Caki2 (cell line): ENCODE measurements at places on chromosomes 12 and 14. TPM values are rescaled to one million over a fixed set of nuclear protein-coding genes. Genes with fewer than 3 reads are reported as not detected.
A peak's percentile ranks its signal among the peaks of the same experiment; 100 is the strongest.

DNA sequence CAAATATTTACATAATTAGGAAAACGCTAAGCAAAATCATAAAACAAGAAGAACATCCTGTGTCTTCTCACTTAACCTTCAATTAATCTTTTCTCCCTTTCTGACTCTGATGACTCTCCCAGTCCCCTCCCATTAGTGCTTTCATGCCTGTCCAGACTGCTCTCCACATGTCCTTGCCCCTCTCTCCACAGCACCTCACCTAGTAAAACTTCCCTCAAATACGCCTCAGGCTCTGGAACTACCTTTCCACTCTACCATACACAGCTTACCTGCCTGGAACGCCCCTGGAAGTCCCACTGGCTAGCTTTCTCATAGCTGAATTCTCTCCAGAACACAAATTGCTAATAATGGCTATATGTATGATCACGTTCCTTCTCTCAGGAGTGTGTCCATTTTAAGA, 44.7 kb downstream of the SLC5A8 start:
- DNase-seq: no peak

DNA sequence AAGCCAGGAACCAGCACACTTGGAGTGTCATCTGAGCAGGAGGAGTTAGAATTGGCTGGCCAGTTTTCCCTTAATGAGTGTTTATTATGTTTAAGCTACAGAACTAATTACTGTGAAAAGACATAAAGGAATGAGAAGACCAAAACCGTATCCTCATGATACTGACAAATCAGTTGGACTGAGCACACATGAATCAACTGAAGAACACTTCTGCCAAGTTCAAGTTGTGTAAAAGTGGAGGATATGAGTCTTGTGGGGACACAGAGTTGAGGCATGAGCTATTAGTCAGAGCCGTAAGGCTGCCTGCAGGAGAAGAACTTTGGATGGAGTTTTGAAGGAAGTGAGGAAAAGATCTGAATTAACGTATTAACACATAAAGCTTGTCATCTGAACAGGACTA, 43.1 kb downstream of the HMGA2 start:
- DNase-seq: no peak

DNA sequence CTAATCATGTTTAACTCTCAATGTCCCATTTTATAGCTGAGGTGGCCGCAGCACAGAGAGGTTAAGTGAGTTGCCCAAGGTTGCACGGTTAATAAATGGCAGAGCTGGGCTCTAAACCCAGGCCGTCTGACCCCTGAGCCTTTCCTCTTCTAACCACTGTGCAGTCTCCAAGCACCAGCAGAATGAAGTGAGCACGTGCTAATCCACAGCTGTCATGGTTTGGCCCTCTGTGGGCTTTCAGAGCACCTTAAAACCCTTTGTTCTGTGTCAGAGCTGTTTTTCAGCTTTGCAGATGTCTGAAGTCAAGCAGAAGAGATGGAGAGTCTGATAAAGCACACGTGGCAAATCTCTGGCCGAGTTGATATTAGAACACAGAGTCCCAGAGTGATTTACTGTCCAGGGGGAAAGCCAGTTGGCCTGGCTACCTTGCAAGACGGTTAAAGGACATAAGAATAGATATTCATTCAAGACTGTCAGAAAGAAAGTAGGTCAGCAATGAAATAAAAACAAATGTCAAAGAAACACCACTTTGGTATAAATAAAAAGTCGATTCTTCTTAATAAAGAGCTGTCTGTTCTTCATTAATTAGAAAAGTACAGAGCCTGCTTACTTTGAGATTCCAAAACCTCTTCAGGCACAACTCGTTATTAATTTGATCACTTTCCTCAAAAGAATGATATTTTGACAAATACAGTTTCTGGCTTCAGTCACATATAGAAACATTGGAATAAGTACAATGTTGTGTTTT, 107.3 kb downstream of the CRADD start:
- peak; percentile 56 for DNase-seq

DNA sequence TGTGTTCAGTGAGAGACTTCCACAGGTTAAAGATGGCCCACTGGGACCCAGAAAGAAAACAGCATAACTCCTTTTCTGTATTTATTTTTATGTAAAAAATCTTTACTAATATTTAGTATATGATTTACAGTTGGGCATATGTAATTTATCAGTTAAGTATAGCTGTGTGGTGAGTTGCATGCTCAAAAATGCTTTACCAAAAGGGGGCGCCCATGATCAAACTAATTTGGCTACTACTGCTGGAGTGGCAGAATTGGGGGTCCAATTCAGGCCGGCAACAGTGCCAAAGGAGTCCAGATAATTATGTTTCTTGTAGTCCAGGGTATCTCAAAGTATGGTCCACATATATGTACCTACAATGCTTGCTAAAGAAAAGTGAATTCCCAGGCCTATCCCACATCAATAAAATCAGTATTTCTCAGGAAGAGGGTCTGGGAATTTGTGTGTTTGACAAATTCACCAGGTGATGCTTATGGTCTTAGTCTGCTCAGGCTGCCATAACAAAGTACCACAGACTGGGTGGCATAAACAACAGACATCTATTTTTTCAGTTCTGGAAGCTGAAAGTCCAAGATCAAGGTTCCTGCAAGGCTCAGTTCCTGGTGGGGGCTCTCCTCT, 152.0 kb downstream of the KTN1 start:
- no peak for DNase-seq

GRCh38 chr12:46777587-46777986, 48.2 kb downstream of the SLC38A4 start:
- no peak for DNase-seq

DNA sequence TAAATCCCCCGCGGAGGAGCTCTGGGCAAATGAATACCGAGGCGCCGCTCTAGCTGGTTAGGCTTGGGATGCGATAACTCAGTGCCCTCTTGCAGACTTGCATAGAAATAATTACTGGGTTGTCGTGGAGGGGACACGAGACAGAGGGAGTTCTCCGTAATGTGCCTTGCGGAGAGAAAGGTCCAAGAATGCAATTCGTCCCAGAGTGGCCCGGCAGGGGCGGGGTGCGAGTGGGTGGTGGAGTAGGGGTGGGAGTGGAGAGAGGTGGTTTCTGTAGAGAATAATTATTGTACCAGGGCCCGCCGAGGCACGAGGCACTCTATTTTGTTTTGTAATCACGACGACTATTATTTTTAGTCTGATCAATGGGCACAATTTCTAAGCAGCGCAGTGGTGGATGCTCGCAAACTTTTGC, 2.5 kb upstream of the TBX5 start:
- DNase-seq: no peak

Gene GUCY2C
- total RNA-seq: not detected in 2 replicates

Gene DDHD1
- 3.7 TPM in 2 replicates for total RNA-seq

Gene WBP11
- 11.0 and 18.2 TPM in 2 replicates for total RNA-seq
